Dermis blood vessel endothelial cell (primary cell): ENCODE measurements at places on chromosomes 7 and 10. TPM values are rescaled to one million over a fixed set of nuclear protein-coding genes. Genes with fewer than 3 reads are reported as not detected.
A peak's percentile ranks its signal among the peaks of the same experiment; 100 is the strongest.

DNA sequence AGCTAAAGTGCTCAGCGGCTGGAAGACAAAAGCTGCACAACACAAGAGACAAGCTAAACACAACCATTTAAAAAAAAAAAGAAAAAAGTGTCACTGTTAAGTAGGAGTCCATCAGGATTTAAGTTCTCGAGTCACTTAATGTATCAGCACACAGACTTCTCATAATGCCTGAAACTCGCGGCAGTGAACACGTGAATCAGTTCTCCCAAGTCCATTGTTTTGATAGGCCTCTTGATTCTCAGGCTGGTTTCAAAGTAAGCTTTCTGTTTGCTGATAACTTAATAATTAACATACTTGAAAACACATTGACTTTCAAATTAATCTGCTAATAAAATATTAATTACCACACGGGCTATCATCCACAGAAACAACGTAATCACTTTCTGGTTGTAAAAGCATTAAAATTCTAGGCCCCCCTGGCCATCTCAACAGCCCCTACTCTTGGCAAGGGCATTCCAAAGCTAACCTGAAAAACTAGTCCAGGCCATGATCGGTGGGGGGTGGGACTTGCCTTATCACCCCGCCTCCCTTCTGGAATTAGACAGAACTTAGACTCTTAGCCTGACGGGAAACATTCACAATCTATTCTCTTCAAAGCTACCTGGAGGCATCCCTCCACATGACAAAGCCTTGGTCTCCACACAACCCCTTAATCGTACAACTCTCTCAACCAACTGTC lies 129.0 kb downstream of the DIP2C start:
- no peak for DNase-seq

The FZD8 gene
- total RNA-seq: 25.6 and 30.5 TPM in 2 replicates

DNA sequence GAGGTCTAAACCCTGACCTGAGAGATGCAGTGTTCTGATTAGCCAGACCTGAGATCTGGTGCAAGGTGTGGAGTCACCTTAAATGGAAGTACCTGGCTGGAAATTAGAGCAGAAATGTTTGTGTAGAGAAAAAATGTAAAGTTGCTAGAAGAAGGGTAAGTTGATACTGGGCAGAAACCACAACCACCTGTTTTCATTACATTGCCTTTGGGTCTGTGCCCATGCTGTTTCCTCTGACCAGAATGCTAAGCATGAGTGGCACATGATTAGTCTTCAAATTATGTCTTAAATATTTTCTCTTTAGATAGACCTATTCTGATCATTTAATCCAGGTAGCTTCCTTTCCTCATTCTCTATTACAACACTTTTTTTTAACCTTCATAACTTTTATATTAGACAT lies 69.0 kb downstream of the CASD1 start:
- DNase-seq: no peak

The PLAU gene
- total RNA-seq: 13.4 and 13.8 TPM in 2 replicates

The CALHM1 gene
- not detected in 2 replicates for total RNA-seq

The ADIRF gene
- total RNA-seq: 12.8 and 23.8 TPM in 2 replicates

- peak; percentile 83 for DNase-seq
Observed at GRCh38 chr7:106485031-106485551, 175.9 kb downstream of the CCDC71L start.

The NUTM2D gene
- 0.51 and 1.4 TPM in 2 replicates for total RNA-seq

- DNase-seq: peak; percentile 83
Observed at GRCh38 chr7:100132697-100133151, 6.0 kb downstream of the MBLAC1 start.

DNA sequence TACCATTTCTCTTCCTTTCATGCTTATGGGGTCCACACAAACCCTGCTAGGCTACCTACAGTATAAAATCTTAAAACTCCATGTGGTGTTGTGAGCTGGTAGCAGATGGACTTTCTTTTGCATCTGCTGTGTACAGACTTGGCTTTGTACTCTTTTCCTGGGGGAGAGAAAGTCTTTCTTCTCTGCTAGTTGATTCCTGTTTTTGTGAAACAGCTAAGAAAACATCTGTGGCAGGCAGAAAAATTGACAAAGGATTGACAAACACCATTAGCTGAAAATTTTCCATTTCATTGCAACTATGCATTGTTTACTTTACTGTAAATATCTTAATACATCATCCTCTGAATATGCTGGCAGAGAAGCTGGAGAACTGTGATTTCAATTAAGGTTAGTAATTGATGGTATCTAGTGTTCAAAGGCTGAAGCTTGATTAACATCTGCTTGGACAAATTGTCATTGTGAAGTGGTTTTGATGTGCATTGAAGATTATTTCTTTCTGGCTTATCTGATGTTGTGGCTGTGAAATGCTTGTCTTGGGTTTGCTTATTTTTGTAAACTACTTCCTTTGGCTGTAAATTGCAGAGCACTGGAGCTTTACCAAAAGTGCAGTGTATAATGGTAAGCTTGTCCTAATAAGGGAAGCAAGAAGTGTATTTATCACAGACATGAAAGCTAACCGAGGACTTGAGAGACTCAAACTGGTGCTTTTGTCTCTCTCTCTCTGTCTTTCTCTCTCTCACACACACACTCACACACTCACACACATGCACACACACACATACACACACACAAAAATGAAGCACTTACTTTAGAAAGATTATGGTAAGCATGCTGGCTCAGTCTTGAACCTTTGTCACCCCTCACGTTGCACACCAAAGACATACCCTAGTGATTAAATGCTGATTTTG lies at the start of gene FOXP2:
TSS of gene FOXP2 (plus strand) at position 660 of the 908 bp plus-strand sequence. CDS start 11,697 bp downstream, outside the sequence.
- DNase-seq: peak; percentile 23
